ENCODE measurements at places on chromosomes 2 and 18.

- DNase-seq: no peak
Measured at GRCh38 chr18:13910501-13910900, 4.8 kb downstream of the MC2R start.

DNA sequence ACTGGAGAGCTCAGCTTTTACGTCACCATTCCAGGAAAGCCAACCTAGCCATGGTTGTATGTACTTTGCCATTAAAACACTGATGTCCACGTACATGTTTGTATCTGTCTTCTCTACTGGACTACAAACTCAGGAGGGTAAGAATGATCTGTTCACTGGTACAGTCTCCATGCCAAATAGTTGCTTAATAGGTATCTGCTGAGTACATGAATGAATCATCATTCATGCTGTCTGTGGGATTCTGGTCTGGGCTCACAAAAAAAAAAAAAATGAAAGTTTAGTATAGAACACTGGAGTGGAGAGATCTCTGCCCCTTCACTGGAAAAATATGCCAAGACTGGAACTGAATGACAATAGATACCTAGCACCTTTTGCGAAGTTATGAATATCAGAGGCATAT is 102.6 kb upstream of the ITGA4 start:
- DNase-seq: no peak

DNA sequence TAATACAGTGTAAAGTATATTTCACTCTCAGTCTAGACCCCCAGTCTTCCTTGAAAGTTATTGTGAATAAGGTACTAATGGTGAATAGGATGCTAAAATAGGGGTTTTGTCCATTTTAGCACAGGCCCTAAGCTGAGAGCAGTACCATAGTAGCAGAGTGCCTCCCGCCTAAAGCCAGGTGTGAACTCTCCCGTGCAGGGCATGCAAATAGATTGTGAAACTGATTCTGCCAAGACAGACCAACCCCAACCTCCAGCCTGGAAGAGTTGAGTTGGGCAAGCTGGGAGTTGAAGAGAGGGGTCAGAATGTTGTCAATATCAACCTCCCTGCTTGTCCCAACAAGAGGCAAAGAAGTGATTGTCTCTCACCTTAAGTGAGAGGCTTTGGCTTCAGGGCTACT is 97.4 kb upstream of the CYRIA start:
- DNase-seq: no peak

- DNase-seq: no peak
Measured at GRCh38 chr2:69429491-69430183, 7.6 kb downstream of the NFU1 start.

DNA sequence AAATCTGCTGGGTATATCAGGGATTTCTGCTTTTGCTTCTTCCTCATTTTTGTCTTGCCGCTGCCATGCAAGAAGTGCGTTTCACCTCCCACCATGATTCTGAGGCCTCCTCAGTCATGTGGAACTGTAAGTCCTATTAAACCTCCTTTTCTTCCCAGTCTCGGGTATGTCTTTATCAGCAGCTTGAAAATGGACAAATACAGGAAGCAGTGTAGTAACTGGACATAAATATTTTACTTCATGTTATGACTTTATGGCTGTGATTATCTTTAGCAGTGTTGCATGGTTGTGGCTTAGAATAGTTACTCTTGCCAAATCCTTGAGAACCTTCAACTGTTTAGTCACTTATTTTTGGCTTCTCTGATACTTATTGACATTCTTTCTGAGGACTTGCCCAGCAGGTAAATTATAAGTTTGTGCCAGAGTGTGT is 66.2 kb upstream of the DLX2 start:
- DNase-seq: no peak

DNA sequence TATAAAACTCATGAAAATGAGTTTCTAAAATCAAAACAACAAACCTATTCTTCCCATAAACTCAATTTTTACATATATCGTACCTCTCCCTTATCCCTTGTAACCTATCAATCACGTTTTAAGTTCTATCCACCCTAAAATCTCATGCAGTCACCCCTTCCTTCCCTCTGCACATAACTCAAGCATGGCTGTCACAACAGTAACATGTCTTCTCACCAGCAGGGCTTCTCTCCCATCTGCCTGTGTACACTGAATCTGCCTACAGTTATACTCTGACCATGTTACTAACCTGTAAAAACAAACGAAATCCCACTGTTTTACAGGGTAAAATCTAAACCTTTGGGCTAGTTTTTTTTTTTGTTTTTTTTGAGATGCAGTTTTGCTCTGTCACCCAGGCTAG is 68.2 kb downstream of the MAP4K3 start:
- no peak for DNase-seq

- DNase-seq: no peak
Measured at GRCh38 chr2:60045456-60045855, 508.0 kb downstream of the BCL11A start.

DNA sequence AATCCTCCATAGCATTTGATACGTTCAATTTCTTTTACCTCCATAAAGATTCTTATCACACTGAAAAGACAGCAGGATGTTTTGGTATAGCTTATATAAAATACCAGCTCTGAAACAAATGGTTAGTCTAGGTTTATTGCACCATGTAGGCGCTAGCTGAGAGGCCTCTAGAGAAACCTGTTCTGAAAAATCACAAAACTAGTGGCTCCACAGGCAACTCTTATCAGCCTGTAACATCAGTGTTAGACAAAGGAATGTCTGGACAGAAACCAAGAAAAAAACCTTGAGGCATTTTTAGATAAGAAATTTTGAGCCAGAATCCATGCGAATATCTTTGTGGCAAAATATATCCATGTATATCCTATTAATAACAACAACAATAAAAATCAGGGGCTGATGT is 440.4 kb upstream of the MAP2 start:
- no peak for DNase-seq

DNA sequence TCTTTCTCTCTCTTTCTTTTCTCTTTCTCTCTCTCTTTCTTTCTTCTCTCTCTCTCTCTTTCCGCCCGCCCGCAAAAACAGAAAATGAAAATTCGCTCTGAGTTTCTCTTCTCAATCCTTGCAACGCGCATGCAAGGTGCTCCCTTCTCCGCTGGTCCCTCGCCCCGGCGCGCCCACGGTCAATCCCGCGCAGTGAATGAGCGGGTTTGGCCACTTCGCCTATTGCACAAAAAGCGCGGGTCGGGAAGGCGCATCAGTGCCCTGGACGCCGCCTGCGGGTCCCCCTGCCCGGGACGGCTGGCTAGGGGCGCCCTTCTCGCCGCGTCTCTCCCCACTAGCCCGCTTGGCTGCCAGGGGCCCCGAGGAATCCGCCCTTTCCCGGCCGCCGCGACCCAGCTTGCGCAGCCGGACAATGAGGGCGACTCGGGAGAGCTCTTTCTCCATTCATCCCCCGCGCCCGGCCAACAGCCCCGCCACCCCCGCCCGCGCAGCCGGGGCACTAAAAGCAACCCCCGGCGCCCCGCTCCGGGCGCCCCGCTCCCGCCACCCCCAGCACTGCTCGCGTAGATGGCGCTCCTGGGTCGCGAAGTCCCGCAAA is 706 bp downstream of the LAMA1 start:
- no peak for DNase-seq

- DNase-seq: no peak
Measured at GRCh38 chr2:223929571-223930102, 15.5 kb downstream of the WDFY1 start.

Data from HFF-Myc (cell line).